ENCODE measurements at places on chromosomes 12 and 14.

DNA sequence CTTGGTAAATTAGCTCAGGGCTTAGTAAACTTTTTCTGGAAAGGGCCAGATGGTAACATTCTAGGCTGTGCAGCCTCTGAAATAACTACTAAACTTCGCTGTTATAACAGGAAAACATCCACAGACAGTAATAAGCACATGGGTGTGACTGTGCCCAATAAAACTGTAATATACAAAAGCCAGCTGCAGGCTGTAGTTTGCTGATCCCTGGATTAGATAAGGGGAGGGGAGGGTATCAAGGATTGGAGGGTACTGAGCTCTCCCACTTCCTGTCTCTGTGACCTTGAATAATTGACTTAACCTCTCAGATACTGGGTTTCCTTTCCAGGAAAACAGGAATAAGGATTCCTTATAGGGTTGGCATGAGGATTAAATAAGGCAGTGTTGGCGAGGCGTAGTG lies 81.2 kb downstream of the CCDC60 start:
- DNase-seq, result no peak

- DNase-seq, result no peak
These were observed 40.6 kb downstream of the CHGA start for GRCh38 chr14:92963301-92964123.

- no peak for DNase-seq
These were observed 350.5 kb upstream of the OR4E1 start for GRCh38 chr14:22024137-22024536.

DNA sequence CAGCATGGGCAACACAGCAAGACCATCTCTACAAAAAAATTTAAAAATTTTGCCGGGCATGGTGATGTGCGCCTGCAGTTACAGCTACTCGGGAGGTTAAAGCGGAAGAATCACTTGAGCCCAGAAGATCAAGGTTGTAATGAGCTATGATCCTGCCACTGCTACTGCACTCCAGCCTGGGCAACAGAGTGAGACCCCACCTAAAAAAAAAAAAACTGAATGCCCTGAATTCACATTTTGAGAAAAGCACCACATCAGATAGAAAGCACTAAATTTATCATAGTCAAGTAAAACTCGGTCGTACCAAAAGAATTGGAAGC lies 24.1 kb upstream of the AP4S1 start:
- DNase-seq, result no peak

- no peak for DNase-seq
These were observed 308.7 kb downstream of the RPAP3 start for GRCh38 chr12:47396902-47397663.

DNA sequence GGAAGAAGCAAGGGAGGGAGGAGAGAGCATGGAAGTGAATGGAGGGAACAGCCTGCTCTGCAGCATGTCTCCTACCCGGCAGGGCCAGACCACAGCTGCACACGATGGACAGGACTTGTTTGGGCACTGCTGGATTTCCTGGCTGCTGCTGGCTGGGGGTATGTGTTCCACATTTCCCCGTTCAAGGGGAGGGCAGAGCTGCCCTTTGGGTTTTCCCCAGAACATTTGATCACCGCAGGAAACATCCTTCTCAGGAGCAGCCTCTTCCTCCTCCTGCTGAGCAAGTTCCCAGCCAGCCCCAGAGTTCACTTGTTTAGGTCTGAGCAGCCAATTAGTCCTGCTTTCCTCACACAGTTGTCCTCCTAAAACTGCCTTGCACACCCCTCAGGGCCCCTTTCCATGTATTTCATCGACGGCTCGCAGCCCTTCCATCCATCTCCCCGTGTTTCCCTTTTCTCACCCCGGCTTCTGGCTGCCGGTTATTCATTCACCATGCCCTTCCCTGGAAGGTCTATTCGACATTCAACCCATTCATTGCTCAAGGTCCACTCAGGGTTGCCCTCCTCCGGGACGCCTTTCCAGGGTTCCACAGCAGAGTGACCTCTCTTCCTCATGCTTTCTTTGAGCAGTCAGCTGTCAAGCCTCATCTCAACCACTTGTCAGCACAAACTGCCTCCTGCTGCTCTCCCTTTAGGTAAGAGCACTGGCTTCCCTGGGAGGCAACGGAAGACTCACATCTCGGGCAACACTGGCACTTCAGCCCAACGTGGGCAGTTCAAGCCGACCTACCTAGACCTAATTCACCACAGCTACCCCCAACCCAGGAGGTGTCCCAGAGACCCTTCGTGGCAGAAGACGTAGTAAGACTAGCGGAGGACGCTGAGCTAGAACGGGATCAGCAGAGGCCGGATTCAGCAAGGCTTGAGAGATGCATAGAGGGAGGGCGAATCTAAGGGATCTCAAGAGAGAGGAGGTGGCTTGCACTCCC lies 20.1 kb upstream of the ANO2 start:
- no peak for DNase-seq

DNA sequence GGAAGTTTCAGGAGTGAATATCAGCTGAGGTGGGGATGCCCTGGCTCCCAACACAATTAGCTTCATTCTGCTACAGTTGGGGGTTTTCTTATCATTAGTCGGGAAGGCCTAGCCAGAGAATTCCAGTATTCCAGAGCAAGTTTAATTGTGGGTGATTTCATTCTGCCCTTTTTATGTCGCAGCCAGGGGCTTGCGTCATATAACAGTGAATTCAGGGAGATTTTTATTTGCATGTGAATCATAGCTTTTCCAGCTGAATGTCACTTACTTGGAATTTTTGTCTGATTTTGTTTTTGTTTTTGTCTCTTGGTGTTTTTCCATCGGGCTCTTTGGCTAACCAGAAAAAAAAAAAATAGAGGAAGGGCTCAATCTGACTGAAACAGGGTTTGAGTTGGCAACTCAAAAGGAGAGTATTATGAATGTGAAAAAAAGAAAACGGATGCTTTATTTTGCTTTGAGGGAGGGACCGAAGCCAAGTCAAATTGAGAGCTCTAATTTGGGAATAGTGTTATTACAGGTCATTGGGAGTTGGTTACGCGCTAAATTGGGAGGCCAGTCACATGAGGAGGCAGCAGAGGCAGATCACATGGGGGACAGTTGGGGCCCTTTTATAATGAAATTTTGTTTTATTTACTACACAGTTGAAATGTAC lies 119.4 kb downstream of the SAMD4A start:
- DNase-seq, result no peak

DNA sequence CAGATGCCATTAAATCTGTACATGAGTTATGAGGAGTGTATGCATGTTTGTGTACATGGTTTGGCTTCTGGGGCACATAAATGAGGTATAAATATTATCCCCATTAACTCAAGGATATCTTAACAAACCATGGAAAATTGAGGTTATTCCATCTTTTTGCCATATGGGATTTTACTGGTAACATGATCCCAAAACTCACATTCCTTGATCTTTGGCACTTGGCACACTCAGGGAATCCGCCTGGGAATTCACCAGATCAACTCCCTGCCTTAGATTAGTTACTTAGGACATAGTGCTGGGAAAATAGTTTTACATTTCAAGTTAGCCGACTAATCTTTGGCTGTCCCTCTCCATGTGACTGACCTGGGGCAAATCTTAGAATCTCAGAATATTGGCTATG lies 16.9 kb downstream of the CDKN1B start:
- no peak for DNase-seq

- DNase-seq, result no peak
These were observed 279.6 kb downstream of the PRKD1 start for GRCh38 chr14:29648045-29648444.

DNA sequence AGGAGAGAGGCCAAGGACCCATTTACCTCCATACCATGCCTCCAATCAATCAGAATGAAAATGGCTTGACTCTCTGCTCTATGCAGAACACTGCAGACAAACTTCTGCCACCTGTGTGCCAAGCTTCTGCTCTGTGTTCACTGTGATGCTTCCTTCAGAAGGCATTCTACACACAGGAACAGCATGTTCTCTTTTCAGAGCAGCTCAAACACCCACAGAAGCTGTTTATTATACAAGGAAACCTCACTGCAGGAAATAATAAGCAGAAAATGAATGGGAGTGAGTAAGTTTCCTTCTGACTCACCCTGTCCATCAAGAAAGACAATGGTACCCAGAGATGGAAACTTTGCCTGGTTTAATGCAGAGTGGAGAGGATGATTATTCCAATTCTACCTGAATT lies 2.4 kb upstream of the ESR2 start:
- DNase-seq, result no peak

- DNase-seq, result no peak
These were observed 47.0 kb downstream of the INTS13 start for GRCh38 chr12:26890784-26891183.

- peak; percentile 100 for DNase-seq
These were observed 15.8 kb downstream of the CD9 start for GRCh38 chr12:6215932-6216494.

DNA sequence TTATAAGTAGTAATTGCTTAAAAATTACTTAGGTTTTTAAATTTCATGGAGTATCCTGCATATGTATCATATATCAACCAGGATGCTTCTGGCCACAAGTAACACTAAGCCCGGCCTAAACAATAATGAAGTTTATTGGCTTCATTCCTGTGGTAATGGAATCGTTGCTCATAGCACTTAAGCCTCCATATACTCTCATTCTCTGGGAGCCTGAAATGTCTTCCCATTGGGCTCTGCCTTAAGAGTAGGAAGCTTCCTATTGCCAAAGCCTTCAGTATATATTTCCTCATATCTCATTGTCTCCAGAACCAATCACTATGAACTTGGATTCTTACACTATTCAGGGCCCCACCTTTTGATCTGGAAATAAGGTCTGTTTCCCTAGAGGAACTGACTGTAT lies 83.8 kb upstream of the DNM1L start:
- DNase-seq, result peak; percentile 16

- no peak for DNase-seq
These were observed 32.1 kb downstream of the DMAC2L start for GRCh38 chr14:50344116-50344775.

DNA sequence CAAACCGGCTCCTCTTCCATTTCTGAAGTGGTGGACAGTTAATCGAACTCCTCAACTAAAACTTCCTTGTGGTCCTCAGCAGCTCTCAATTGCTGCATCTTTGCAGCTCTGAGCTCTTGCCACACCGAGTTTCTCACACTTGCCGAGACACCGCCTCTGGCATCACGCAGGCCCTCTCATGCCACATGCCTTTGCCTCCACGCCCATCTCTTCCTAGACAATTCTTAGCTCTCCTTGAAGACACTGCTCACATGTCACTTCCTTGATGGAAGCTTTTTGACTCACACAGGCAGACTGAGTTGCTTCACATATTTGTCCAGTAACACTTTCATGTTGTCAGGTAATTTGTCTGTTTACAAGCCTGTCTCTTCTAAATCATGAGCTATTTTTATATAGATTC lies 29.2 kb downstream of the KCNA1 start:
- no peak for DNase-seq

DNA sequence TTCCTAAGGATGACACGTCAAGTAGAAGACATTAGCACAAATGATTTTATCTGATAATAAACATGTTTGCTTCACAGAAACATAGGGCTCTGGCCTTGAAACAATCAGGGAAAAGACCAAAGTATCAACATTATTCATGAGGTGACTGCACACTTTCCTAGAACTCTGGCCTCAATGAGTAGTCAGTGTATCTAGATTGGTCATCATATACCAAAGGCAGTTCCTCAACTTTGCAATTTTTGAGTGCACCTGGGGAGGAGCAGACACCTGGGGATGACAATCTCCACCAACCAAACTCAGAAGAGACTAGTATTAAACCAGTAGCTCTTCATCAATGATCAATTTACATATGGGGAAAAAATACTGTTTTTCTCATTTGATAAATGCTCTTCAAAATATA lies 4.5 kb downstream of the EDDM3A start:
- DNase-seq, result no peak

GRCh38 chr12:94801745-94802144 lies 151.4 kb upstream of the TMCC3 start:
- no peak for DNase-seq

- no peak for DNase-seq
These were observed 211.1 kb downstream of the ITPR2 start for GRCh38 chr12:26621932-26622331.

- DNase-seq, result no peak
These were observed 1.9 kb downstream of the BMP4 start for GRCh38 chr14:53954551-53955228.

DNA sequence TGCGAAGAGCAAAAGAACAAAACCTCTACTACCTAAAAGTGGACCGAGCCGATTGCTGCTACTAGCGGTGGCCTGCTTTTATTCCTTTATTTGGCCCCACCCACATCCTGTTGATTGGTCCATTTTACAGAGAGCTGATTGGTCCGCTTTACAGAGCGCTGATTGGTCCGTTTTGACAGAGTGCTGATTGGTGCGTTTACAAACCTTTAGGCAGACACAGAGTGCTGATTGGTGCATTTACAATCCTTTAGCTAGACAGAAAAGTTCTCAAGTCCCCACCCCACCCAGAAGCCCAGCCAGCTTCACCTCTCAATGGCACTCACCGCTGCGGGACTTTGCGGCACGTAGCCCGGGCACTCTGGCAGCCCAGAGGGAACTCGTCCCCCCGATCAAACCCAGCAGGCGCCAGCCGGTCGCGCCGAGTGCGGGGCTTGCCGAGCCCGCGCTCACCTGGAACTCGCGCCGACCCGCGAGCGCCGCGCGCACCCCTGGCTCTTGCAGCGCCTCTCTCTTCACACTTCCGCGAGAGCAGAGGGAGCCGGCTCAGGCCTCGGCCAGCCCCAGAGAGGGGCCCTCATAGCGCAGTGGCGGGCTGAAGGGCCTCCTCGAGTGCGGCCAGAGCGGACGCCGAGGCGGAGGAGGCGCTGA lies 8.7 kb upstream of the FGD4 start:
- no peak for DNase-seq

DNA sequence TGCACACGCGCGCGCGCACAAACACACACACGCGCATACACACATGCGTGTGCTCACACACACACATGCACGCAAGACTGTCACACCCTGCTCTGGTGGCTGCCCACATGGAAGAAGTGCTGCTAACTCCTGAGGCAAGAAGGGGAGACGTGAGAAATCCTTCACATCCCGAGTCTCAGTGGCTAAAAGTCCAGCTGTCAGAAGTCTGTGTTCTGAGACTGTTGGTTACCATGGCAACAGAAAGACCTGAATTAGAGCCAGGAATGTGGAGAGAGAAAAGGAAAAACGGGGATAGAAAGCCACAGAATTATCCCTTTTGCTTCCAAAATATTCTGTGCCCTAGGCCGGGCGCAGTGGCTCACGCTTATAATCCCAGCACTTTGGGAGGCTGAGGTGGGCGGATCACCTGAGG lies 71.2 kb downstream of the PPFIBP1 start:
- DNase-seq, result peak; percentile 63

DNA sequence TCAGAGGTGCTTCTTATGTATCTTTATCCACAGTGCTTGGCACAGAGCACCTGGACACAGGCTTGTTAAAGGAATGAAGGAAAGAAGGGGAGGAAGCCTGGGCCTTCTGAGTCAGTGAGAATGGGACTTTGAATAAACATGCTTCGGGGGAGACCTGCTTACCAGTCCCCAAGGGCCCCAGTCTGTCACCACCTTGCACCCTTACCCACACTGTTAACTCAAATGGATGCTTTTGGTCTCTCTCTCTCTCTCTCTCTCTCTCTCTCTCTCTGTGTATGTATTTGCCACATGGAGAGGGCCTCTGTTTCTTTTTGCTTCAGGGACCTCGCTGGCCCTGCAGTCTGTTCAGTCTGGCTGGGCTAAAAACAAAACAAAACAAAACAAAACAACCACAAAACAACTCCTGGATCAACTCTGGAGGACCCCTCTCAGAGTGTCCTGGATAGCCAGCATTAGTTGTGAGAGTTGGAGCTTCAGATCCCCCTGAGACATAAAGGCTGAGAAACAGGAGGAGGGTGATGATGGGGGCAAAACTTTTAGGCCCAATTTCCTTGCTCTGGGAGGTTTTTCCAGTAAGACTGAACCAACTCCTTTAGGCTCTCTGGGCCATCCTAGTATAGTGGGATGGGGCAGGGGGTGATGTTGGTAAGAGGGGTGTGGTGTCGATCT lies 1.9 kb downstream of the KIF5A start:
- no peak for DNase-seq

All from kidney epithelial cell (primary cell).